ENCODE measurements at places on chromosomes 5 and 9.

- no peak for DNase-seq
Observed at GRCh38 chr5:39005566-39006232, 68.5 kb downstream of the RICTOR start.

DNA sequence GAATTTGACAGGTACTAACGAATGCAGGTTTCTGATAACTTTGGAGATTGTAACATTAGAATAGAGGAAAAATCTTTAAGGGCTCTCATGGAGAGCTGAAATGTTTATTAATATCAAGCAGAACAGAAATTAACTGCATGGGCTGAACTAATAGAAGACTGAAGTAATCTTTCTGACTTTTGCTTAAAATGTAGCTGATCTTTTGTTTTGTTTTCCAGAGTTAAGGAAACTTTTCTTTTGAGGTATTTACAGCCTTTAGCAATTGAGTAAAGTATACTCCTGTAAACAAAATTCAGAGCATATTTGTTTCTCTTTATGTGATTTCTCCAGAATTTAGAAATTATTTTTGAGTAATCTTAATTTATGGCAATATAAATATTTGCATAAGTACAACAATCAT is 43.9 kb downstream of the SHC3 start:
- DNase-seq: no peak

GRCh38 chr5:142722896-142723295 is 37.0 kb upstream of the FGF1 start:
- DNase-seq: no peak

DNA sequence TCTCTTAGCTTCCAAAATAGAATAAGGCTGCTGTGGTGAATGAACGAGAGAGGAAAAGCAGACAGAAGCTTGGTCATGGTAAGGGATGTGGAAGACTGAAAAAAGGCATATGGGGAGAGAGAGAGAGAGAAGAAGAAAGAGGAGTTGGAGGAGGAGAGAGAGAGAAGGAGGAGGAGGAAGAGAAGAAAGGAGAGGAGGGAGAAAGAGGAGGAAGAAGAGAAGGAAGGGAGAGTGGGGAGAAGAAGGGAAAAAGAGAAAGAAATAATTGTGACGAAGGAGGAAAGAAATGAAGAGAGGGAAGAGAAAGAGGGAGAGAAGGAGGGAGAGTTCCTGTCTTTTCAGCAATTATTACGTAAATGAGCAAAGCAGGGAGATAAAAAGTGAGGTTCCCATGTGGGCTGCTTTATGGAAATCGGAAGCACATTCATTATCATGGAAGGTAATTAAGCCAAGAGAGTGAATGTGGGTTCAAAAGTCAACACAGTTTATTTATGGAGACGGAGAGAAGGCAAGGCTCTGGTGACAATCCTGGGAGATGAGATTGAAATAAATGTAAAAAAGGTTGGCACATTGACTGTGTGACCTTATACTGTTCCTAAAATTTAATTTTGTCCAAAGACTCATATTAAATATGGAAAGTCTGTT is 611.2 kb downstream of the KIF4B start:
- DNase-seq: no peak

DNA sequence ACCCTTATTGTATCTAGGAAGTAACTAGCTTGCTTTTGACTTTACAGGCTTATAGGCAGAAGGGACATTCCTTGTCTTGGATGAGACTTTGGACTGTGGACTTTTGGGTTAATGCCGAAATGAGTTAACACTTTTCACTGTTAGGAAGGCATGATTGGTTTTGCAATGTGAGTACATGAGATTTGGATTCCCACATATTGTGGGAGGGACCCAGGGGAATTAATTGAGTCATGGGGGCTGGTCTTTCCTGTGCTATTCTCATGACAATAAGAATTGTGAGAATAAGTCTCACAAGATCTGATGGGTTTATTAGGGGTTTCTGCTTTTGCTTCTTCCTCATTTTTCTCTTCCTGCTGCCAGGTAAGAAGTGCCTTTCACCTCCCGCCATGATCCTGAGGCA is 417.5 kb downstream of the HINT1 start:
- no peak for DNase-seq

GRCh38 chr5:16916262-16916878 is 19.7 kb downstream of the MYO10 start:
- no peak for DNase-seq

DNA sequence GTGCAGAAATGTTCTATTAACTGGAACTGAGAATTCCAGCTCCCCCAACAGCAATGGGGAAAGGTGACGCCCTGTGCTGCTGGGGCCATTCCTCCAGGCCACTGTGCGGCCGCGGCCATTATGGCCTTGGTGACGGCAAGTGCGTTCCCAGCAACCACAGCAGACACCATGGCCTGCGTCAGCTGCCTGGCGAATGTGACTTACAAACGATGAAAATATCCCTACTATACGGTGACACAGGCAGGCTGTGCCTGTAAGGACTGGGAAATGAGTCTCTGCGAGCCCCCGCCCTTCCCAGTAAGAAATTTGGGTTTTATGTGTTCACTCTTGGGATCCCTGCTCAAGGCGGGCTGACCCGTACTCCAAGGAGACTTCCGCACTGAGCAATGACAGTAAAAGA is 20.6 kb downstream of the CLPTM1L start:
- DNase-seq: no peak

DNA sequence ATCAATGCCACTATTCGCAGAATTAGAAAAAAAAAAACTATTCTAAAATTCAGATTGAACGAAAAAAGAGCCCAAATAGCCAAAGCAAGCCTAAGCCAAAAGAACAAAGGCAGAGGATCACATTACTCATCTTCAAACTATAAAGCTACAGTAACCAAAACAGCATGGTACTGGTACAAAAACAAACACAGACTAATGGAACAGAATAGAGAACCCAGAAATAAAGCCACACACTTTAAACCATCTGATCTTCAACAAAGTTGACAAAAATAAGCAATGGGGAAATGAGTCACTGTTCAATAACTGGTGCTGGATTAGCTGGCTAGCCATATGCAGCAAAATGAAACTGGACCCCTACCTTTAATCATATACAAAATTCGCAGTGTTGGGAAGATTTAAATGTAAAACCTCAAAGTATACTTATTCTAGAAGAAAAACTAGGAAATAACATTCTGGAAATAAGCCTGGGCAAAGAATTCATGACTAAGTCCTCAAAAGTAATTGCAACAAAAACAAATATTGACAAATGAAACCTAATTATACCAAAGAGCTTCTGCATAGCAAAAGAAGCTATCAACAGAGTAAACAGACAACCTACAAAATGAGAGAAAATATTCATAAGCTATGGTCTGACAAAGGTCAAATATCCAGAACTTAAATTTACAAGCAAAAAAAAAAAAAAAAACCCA is 153.7 kb downstream of the NDUFS4 start:
- no peak for DNase-seq

DNA sequence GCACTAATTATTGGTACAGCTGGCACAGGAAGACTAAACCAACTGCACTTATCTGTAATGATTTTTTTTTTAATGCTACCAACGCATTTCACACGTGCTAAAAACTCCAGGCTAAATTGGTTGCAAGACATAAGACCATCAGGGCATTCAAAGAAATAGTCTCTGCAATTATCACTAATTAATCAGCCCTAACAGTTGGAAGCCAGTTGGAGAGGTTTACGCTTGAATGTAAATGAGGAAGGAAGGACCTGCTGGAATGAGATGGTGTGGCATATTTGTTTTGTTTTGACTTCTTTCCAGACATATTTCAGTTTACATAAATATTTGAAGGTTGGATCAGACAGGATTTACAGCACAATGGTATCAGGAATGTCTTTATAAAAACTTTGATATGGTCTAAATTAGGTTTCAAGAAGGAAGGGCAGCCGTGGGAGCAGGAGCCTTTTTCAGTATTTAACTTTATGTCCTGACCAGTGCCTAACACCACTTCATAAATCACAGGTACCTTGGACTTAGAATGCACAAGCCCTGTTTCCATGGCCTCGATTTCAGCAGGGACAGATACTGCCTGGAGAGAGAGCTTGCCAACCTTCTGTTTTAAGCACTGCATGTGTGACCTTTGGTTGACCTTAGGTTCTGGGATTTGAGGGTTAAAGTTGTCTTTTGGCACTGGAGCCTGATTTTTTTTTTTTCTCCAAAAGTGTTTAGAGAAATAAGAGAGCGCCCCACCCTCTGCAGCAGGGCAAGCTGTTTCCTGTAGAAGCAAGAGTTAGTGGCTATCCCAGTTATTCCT is 199.8 kb upstream of the MAP3K1 start:
- no peak for DNase-seq

GRCh38 chr9:13443346-13444244 is 164.1 kb upstream of the MPDZ start:
- peak; percentile 63 for DNase-seq

DNA sequence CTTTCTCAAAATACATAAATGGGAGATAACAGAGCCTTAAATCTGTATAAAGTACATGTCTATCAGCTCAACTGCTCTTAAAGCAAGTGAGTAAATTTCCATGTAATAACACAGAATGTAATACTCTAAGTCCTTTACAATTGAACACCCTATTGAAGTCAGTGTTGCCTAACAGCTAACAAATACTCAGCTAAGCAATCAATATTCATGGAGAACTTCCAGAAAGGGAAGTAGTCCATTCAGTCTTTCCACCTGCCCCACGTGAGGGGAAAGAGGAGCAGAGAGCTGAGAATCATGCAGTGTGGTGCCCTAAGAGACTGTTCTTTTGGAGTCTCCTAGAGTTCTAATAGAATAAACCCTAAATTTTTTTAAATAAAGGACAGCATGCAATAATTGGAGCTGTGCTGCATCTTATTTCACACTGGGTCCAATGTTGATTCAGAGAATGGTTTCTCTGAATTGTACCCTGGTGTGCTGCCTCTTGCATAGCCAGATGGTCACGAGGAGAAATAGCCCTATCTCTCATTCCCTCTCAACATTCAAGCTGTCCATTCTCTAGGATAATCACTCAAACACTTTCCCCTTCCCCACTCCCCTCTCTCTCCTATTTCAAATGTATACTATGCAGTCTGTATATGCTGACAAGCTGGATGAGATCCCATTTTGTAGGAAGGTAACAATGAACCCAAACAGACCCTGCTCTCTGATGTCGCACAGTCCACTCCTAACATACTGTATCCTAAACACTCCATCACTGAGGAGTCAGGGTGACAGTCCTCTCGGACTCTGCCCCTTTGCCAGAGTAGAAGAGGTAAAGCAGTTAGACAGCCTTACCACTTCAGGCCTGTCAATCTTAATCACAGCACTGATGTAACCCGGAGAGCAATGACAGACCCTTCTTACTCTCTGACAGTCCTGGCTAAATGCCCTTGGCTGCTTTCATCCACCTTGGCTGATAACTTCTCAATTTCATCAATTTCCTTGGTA is 134.8 kb downstream of the EPB41L4A start:
- no peak for DNase-seq

- DNase-seq: peak; percentile 36
Observed at GRCh38 chr5:108481355-108481931, 99.5 kb upstream of the FBXL17 start.

GRCh38 chr9:82651474-82651873 is 411.5 kb downstream of the RASEF start:
- no peak for DNase-seq

DNA sequence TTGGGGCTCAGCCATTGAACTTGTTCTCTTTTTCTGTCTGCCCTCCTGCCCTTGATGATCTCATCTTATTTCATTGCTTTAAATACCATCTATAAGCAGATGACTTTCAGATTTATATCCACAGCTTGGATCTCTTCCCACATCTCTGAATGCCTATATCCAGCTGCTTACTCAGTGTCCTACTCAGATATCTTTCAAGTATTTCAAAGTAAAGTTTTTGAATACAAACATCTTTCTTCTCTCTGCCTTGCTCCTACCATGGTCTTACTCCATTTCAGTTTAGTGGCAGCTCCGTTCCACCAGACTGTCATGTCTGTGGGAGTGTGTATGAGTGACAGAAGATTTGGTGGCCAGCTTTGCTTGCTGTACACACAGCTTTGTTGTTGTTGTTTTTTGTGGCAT is 59.7 kb downstream of the ERBIN start:
- no peak for DNase-seq

GRCh38 chr9:105278751-105279150 is 34.3 kb downstream of the SLC44A1 start:
- no peak for DNase-seq

DNA sequence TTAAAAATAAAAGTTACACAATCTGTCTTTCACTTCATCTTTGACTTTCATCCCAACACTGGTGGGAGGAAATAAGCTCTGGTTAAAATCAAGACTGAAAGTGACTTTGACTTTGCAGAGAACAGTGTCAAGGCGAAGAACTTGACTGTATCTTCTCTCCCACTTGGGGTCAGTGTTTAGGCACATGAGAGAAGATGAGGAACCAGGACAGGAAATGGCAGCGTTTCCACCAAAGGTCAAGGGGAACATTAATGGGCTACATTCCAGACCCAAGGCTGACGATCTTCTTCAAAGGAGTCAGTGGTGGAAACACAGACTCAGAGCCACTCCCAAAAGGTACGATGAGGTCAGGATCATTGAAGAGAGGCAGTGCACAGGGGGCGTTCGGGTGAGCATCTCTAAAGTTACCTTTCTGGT is 409.5 kb downstream of the ARHGEF28 start:
- DNase-seq: no peak

- peak; percentile 49 for DNase-seq
Observed at GRCh38 chr5:40736103-40736875, 19.5 kb downstream of the TTC33 start.

DNA sequence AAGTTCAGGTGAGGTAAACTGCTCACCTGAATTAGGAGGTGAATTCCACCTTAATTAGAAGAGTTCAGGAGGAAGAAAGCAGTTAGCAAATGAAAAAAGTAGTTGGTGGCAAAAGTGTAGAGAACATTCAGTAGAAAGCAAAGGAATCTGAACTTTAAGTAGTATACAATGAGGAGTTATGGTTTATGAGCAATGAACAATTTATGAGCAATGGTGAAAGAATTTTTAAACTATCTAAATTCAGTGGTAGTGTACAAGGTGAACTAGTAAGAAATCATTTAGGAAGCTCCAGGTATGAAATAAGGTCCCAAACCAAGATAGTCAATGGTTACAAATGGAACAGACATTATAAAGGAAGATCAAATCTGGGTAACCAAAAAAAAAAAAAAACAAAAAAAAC is 3.1 kb downstream of the CETN3 start:
- DNase-seq: no peak

- no peak for DNase-seq
Observed at GRCh38 chr5:1540831-1541701, 17.3 kb upstream of the LPCAT1 start.

DNA sequence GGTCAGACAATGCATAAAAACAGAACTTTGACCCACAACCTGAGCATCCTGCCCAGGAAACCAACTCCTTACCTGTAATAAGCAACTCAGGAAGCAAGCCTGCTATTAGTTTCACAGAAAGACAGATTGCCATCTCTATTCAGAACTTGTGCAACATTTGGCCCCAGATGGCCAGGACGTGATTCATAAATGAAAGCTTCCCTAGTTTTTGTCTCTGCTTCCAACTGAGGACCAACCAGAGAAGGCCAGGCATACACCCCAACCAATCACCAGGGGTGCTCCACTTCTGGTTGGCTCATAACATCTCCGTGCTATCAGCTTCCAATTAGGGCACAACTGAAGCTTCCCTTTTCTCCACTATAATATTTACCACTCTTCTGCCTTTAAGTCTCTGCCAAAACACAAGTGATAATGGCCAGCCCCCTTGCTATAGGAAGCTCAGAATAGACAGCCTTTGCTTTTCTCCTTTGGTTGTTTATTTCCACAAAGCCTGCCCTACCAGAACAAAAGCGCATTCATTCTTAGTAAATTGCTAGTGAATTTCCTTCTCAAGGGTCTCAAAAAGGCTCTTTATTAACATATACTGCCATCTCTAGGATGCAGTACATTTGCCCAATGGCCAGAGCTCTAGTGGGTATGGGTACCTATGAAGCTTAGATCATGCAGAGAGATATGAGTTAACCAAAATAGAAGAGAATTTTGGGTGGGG is 289.7 kb upstream of the DAP start:
- no peak for DNase-seq
